ENCODE measurements at places on chromosomes 5 and 9.

- DNase-seq = no peak
These were observed 2.8 kb downstream of the SHC3 start for GRCh38 chr9:89175828-89176261.

- no peak for DNase-seq
These were observed 344.0 kb downstream of the PTPRD start for GRCh38 chr9:10268531-10269485.

DNA sequence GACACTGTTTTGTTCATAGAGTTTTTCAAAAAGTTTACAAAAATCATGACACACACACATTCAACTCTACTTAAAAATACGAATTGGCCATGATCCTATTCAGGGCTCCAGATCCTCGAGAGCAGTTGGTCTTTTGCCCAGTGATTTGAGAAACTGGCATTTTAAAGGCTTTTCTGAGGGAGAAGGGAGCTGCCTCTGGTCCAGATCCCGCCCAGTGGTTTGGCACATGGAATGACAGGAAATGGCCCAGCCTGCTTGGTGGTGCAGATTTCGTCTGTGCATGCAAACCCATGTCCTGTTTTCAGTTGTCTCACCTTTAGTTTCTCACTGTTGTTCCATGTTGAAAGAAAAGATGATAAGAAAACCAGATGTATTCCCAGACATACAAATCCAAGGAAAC, 3.6 kb downstream of the CAMK4 start:
- peak; percentile 39 for DNase-seq

GRCh38 chr9:107102011-107102410, 181.1 kb upstream of the RAD23B start:
- DNase-seq = no peak

DNA sequence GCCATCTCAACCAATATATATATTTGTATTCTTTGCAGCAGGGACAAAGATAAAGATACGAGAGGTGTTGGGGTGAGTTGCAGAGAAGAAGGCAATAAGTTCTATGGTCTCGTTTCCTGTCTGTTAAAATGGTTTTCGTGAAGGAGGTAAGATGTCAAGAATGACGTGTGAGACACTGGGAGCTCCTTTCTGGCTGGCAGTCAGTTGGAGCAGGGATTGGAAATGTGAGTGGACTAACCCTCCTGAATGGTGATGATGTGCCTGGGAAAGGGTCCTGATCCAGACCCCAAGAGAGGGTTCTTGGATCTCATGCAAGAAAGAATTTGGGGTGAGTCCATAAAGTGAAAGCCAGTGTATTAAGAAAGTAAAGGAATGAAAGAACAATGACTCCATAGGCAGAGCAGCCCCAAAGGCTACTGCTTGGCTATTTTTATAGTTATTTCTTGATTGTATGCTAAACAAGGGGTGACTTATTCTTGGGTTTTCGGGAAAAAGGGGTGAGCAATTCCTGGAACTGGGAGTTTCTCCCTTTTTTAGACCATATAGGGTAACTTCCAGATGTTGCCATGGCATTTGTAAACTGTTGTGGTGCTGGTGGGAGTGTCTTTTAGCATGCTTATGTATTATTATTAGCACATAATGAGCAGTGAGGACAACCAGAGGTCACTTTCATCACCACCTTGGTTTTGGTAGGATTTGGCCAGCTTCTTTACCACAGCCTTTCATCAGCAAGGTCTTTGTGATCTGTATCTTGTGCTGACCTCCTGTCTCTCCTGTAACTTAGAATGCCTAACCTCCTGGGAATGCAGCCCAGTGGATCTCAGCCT, 53.7 kb downstream of the SPATA31C2 start:
- DNase-seq = no peak

DNA sequence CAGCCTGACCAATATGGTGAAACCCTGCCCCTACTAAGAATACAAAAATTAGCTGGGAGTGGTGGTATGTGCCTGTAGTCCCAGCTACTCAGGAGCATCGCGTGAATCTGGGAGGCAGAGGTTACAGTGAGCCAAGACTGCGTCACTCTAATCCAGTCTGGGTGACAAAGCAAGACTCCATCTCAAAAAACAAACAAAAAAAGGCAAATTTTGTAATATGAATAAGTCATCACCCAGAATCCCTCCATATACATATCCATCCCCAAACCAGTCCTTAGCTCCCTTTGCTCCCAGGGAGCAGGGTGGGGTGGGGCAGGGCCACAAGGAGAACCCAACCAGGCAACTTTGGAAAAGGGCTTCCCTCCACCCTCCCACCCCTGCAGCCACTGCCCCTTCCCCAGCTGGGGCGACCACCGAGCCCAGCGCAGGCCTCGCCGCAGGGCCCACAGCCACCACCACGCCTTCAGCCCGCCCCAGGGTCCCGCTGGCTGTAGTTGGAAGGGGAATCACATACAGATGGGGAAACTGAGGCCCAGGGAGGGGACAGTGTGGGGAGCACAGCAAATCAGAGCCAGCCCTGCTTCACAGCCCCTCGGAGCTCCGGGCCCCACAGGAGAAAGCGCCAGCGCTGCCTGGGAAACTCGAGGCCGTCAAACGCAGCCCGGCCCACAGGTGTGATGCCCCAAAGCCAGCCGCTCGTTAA, 7.8 kb downstream of the NOTCH1 start:
- DNase-seq = no peak

DNA sequence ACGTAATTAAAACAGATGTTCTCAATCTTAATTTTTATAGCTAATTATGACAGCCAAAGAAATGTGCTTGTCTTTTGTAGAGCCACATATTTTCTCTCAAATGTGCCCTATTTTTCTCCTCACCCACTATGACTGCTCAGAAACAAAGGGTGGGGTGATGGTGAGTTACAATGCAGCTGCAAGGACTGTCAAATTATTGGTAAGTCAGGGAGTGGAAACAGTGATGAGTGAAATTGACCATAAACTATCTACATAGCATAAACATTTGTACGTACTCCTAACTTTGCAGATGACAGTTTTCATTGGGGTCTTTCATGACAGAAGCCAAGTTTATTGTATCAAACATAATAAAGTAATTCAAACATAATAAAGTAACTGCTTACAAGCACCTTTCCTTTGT, 215.9 kb downstream of the MCTP1 start:
- no peak for DNase-seq

DNA sequence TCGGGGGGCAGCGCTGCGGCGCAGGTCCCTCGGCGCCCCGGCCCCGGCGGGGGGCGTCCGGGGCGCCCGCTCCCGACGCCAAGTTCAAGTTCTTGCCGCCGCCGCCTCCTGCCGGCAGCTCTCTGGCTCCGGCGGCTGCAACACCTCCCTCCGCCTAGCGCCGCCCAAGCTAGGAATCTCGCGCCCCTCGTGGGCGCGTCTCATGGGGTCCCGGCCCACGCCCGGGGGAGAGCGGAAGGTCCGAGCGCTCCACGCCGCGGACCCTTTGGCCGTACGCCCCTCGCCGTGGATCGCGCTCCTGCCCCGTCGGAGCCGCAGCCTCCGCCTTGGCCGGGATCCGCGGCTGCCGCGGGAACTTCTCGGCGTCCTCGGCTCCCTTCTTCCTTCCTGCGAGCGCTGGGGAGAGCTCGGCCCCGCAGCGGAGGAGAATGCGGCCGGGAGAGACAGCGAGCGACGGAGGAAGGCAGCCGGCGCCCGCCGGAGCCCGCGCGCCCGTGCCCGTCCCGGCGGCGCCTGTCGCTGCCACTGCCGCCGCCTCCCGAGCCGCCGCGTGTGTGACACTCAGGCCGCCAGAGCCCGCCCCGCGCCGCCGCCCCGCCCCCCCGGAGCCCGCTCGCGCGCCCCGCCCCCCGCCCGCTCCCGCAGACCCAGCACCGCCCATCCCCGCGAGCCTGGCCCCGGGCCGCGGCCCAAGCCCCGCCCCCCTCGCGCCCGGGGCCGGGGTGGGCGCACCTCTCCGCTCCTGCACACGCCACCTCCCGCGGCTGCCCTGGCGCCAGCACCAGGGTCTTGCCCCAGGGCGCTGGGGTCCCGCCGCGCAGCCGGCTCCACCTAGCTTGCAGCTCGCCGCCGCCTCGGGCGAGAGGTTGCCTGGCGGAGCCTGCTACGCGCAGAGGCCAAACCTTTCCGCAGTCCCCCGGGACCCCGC, at the start of gene SHB:
Gene SHB (minus strand): TSS at position 527 of the 928 bp plus-strand sequence. CDS start 582 bp downstream, outside the sequence.
- DNase-seq = peak; percentile 84

GRCh38 chr9:94649100-94649819, 9.9 kb upstream of the FBP1 start:
- DNase-seq = no peak

DNA sequence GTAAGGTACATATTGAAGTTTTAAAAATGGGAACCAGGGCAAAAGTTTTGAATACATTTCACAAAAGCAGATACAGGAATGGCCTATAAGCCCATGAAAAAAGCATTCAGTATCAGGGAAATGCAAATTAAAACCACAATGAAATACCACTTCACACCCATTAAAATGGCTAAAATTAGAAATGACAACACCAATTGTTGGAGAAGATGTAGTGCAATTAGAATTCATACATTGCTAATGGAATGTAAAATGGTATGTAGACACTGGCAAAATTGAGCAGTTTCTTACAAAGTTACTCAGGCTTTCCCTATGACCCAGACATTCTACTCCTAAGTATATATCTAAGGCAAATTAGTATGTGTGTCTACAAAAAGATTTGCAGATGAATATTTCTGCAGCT, 34.2 kb downstream of the CDC14B start:
- no peak for DNase-seq

GRCh38 chr5:178423431-178423830, 166.8 kb downstream of the COL23A1 start:
- no peak for DNase-seq

DNA sequence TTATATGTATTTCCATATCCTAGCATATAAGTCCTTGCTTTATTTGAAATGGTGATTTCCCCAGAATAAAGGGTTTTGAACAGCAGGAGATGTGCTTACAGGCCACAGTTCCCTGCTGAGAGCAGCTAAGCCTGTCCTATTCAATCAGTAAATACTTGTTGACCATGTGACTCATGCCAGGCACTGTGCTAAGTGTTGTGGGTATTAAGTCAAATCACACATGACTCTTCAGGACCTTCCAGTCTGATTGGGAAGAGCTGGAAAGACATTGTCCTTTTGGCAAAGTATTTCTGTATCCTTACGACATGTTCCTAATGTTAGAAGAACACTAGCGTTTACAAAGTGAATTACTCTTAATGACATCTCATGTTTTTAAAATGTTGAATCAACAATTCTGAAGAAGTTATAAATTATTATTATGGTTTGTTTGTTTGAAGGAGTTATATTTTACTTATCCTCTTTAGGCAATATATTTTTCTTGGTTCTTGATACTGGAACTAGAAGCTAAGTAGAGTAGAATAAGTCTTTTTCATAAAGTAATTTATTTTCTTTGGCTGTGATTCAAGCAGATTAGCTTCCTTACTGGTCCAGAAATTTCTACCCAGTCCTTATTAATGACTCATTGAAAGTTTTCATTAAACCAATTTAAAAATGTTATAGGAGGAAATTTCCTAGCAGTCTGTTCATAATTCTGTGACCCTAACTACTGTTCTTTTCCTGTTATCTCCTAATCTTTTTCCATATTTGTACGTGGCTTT, 82.1 kb downstream of the GAPVD1 start:
- DNase-seq = no peak

DNA sequence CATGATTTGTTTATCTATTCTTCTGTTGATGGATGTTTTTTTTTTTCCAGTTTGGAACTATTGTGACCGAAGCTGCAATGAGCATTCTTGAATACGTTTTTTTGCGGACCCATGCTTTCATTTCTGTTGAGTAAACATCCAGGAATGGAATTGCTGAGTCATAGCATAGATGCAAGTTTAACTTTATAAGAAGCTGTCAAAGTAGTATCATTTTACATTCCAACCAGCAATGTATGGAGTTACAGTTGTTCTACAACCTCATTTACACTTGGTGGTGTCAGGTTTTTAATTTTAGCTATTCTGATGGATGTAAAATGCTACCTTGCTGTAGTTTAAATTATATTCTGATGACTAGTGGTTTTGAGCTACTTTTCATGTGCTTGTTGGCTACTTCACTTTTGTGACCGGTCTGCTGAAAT, 49.0 kb downstream of the NPR3 start:
- no peak for DNase-seq

GRCh38 chr5:32029261-32029660, 144.9 kb downstream of the GOLPH3 start:
- DNase-seq = no peak

DNA sequence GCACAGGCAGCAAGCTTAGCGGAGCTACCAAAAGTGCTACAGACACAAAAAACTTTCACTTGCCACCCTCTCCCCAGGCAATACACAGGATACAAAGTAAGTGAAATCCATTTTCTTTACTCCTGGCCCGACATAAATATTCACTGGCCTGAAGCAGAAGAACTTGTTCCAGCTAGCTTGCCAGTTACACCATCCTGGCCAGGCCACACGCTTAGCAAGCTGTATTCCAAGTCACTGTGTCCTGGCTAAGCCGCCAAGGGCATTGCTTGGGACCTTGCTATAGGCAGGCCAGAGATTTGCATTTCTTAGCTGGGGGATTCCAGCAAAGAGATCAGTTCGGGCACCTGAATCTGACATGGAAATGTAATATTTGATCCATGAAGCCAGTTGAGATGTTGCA, 71.0 kb upstream of the SLC1A3 start:
- no peak for DNase-seq

DNA sequence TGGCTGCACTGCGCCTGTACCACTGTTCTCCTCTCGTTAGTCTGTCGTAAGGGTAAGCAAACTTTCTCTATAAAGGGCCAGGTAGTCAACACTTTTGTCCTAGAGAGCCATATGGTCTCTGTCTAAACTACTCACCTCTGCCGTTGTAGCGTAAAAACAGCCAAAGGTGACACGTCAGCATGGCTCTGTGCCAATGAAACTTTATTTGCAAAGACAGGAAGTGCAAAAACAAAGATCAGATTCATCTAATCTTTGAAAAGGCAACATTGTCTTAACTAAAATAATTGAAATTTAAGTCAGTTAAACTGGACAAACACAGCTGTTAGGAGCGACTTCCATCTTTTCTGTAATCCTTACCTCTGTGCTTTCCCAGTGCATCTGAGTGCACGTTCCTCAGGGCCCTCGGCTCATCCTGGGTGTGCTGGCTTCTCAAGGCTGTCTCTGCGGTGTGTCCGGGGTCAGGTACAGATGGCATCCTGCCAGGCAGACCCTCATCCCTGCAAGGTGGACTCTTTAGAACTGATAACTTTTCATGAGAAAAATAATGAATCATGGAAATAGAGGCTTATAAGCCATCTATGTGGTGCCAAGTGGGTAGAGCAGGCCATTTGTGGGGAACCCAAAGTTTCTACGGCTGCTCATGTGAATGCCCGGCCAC, 35.2 kb upstream of the IRX4 start:
- DNase-seq = no peak

DNA sequence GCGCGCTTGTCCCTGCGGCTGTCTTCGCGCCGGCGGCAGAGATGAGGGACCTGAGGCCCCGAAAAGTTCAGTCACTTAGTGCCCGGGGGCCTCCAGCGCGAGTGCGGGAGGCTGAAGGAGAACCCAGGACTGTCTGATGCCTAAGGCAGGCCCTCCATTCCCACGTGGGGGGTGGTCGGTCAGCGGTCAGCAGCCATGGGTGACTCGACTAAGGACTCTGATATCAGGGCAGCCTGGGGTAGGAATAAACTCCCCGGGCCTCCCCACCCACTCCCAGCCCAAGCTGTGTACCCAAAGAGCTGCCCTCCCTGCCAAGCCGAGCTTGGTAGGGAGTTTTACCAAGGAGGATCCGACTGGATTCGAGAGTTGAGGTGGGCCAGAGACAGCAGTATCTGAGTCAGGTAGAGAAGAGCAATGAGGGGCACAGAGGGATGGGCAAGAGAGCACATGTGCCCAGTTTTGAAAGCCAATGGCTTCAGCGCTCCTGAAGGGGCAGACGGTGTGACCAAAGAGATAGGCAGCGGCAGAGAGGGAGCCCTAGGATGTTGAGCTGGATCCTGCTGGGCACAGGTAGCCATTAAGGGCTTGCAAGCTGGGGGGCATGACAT, 787 bp downstream of the FGFR4 start:
- no peak for DNase-seq

GRCh38 chr9:92151691-92152393, 36.6 kb upstream of the SPTLC1 start:
- no peak for DNase-seq

Data from stimulated activated naive CD8-positive, alpha-beta T cell treated with anti-CD3 and anti-CD28 coated beads, Interleukin-15, Interleukin-2, amounts not matched to agents 100 U/mL and 50 U/mL, for 24 hours (primary cell).